Kidney tubule cell (primary cell): ENCODE measurements at places on chromosomes 13 and 19.
A peak's percentile ranks its signal among the peaks of the same experiment; 100 is the strongest.

- peak; percentile 50 for DNase-seq
Observed at GRCh38 chr19:51020988-51021651, 1.6 kb upstream of the KLK10 start.

DNA sequence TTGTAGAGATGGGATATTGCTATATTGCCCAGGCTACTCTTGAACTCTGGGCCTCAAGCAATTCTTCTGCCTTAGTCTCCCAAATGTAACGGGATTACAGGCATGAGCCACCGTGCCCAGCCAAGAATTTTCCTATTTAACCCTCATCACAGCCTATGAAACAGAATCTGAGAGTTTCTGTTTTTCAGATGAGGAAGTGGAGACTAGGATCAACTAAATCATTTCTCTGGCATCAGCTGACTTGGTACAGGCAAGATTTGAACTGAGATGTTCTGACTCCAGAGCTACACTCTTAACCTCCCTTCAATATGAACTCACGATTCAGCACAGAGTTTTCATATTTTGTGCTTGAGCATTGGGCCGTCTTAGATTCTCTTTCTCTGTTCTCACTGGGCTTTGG, 8.1 kb downstream of the ZNF460 start:
- no peak for DNase-seq

DNA sequence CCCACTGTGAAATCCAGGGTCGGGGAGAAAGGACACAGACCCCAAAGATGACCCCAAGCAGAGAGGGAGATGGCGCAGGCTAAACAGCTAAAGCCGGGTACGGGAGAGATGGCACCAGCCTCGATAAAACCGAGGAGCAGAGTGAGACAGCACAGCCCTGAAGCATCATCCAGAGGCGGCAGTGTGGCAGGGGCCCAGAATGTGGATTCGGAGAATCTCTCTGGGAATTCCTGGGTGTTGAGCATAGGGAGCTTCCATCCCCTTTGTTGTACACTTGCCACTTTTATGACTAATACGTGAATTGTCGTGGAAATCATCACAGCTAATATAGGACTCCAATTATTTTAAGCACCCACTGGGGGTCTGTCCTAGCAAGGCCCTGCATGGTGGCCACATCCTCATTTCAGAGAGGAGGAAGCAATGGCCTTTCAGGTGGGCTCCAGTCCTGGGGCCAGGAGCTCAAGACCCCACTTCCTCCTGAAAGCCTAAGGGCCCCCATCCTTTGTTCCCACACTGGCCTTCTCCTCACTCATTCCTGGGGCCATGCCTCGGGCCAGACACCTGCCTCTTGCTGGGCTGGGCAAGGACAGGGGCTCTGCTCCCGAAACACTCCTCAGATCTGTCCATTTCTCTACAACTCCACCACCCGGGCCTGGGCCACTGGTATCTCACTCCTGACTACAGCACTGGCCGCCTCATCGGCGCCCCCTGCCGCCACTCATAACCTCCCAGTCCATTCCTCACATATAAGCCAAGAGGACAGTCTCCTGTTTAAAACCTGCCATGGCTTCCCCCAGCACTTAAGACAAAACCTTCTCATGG, 29.3 kb upstream of the ATP1A3 start:
- no peak for DNase-seq

DNA sequence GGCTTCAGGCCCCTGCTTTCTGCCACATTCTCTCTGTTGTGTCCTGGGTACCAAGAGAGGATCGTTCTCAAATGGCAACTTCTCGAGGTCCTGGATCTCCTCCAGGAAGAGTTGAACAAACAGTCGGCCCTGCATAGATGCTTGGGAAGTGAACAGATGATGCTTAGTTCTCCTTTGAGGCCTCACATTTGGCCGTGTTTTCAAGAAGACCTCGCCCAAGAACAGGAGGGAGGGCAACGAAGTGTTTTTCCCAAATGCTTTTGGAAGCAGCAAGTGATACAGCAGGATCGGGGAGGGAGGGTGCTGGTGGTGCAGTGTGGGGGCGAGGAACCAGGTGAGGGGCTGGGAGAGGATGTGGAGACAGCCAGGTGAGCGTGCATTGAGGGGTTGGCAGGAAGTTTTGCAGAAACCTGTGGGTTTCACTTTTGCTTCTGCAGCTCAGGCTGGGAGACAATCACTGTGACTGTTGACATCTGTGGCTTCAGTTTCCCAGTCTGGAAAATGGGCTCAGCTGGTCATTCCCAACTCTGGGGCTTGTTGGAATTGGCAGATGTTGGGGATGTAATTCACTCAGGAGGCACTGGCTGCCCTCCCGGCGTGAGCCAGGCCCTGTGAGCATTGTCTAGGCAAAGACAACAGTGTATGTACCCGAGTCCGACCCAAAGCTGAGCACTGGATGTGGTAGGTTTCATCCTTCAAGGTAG, 21.6 kb downstream of the MAST3 start:
- no peak for DNase-seq

DNA sequence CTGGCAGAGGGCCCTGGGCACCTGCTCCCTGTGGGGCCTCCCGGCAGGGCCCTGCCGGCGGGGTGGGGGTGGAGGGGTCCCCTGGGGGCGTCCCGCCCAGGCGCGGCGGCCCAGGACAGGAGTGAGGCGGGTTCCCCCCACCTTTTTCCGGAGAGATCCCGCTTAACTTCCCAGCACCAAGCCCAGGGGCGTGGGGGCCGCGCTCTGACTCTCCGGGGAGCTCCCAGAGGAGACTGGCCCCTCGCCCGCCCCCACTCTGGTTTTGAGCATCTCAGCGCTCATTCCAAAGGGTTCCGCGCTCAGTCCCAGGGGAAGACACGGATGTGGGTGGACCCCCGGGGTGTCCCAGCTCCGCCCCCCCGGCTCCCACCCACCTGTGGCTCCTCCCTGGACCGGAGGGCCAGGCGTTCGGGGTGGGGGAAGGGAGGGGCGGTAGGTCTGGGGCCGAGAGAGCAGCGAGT, 476 bp downstream of the C2CD4C start:
- DNase-seq, result no peak

GRCh38 chr19:28956961-28957360, 256.0 kb downstream of the UQCRFS1 start:
- DNase-seq, result peak; percentile 73

DNA sequence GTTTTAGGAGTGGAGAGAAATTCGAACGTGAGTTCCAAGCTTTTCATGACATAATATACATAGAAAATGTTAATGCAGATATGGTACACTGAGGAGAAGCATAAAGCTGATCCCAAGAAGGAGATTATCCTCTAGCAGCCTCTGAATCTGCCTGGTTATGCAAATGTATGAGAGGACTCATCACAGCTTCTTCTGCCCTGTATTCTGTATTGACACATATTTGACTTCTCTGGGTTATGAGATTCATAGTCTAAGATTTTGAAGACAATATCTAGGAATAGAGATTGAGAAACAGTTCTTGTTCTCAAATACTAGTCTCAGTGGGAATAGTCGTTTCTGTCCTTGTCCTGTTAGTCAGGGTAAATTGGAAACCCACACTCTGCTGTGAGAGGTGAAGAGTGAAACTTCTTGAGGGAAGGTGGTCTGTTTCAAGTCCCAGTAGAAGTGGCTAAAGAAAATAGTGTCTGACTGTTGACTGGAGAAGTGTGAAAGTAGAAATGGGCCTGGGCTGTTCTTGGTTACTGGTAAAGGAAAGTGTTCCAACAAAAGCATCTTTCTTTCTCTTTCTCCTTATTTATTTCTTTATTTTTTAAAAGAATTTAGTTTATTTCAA, 1356.6 kb downstream of the SLITRK5 start:
- DNase-seq, result no peak

- no peak for DNase-seq
Observed at GRCh38 chr13:85853901-85854663, 54.9 kb upstream of the SLITRK6 start.

GRCh38 chr13:51058461-51059167, 52.5 kb downstream of the C13orf42 start:
- DNase-seq, result no peak

DNA sequence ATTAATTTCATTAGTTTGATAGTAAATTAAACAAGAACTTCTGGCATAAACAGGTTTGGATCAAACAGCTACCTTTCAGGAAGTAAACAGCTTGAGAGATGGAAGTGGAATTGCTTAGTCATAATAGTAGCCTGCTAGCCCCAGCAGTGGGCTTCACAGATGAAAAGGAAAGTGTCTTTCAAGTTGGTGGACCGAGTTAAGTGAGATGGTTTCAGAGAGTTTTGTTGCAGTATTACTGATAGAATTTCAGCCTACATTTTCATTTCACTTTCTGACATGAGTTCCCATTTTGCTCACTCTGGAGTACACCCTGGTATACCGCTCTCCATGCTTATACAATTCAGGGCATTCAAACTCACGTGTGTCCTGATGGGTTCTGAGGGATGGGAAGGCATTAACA, 2.0 kb upstream of the PTOV1 start:
- DNase-seq, result no peak

GRCh38 chr13:35780613-35781012, 304.1 kb upstream of the MAB21L1 start:
- DNase-seq, result no peak

- no peak for DNase-seq
Observed at GRCh38 chr13:63864171-63864902, 2448.7 kb upstream of the PCDH20 start.

DNA sequence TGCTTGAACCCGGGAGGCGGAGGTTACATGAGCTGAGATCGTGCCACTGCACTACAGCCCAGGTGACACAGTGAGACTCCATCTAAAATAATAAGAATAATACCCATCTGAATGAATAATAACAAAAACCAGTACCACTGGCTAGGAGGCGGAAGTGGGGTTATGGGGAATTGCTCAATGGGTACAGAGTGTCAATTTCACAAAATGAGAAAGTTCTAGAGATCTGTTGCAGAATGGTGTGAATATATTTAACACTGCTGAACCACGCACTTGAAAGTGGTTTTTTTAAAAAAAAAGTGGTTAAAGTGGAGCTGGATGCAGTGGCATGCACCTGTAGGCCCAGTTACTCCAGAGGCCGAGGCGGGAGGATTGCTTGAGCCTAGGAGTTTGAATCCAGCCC, 18.5 kb downstream of the KLF2 start:
- DNase-seq, result no peak

DNA sequence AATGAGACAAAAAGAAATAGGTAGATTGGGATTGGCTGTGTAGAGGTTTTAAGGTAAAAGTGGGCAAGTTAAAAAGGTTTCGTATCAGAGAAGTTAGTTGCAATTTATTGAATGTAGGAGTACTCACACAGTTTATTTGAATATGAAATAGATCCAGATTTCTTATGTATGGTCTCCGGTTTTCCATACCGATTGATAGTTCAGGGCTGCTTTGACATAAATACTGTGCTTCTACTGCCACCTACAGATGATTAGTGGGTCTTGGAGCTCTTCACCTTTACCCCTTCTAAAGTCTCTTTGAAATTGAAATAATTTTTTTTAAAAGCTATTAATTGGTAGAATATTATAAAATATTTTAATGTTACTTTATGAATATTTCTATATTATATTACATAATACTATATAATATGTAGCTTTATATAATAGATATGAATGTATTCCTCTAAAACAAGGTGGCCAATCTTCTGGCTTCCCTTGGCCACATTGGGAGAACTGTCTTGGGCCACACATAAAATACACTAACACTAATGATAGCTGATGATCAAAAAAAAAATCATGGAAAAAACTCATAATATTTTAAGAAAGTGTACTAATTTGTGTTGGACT, 7.7 kb upstream of the GPR18 start:
- DNase-seq, result peak; percentile 54

DNA sequence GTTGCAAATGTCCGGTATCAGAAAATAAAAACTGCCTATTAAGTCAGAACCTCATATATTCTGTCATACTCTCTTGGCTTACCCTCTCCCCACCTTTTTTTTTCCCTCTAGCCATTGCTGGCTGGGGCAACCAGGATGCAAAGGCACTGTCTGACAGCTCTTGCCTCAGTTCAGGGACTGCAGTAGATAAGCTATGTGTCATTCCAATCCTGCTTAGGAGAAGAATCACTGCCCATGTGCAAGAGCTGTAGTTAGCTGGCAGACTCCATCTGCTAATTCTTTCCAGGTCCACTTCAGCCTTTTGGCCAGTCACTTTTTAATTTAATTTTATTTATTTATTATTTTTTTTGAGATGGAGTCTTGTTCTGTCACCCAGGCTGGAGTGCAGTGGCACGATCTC, 895.6 kb upstream of the SLC10A2 start:
- DNase-seq, result peak; percentile 8

- DNase-seq, result peak; percentile 34
Observed at GRCh38 chr13:37109051-37109678, 3.7 kb upstream of the CSNK1A1L start.
